ENCODE measurements at places on chromosomes 1 and 21. TPM values are rescaled to one million over a fixed set of nuclear protein-coding genes. Genes with fewer than 3 reads are reported as not detected.

DNA sequence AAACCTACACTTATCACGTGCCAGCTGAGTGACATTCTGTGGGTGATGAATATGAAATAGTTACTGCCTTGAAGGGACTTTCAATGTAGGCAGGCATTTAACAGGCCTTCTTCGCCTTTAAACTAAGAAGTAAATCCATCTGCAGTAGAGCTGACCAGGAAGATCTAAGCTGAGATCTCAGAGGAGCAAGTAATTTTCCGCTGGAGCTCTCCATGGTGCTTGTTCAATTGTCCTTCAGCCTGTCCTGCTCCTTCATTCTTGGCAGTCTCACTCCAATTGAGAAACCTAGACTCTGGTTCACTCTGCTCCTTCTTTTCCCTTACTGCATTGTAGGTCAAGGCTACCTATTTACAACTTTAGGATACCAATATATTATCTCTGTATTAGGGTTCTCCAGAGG lies 183.5 kb downstream of the HMCN1 start:
- ATAC-seq: peak; percentile 49

DNA sequence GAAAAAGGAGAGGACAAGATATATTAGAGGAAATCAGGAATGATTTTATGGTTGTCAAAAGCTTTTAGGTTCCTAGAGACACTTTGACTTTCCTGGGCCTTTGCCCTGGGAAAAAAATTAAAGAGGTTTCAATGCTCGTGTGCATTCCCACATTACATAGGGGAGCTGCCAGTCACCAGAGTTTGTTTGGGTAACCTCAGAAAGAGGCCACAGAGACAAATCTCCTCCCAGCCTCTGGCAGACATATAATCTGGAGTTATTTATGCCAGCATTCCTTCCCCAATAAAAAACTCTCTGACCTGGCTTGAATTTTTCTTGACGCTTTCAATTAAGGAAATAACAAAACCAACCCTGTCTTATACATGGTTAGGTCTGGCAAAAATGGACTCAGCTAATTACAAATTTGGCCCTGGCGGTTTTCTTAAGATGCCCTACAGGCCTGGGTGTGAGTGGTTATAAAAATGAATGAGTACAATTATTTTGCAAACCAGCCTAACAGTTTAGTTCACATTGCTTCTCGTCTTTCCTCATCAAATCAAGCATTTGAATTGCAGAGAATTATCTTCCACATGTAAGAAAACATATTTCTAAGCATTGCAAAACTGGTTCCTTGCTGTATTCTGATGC lies 63.7 kb downstream of the WLS start:
- ATAC-seq: no peak

ATP1A4 gene
- total RNA-seq: 0.57 TPM

CSMD2 gene
- total RNA-seq: 1.1 TPM

Data from motor neuron (in vitro differentiated cells).